Mesenchymal stem cell (in vitro differentiated cells and primary cell): ENCODE measurements at places on chromosomes 13 and 19.

GRCh38 chr13:89465366-89465765 is 1794.2 kb downstream of the SLITRK5 start:
- DNase-seq = peak; percentile 4

DNA sequence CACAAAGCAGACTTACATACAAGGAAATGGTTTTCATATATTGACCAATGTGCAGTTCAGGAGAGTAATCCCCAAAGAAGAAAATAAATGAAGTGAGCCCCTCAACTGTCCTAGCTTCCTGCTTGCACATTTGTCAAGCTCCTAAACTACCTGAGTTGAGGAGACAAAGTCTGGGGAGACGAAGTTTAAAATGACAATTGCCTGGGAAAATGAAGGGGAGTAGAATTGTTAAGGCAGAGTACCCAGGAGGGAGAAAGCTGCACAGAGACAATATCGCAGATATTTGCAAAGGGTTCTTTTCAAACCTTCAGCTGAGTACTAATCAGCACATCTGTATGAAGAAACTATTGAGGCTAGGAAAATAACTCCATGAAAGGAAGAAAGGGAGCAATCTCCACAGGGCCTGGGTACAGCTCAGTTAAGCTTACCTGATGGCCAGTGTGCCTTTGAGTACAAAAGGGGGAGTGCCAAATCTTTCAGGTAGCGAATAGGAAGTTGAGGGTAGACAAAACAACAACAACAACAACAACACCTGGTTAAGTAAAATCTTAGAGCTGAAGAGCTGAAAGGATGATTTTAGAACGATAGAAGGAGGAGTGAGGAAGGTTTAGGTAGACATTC is 1700.1 kb upstream of the PRR20A start:
- DNase-seq = no peak

DNA sequence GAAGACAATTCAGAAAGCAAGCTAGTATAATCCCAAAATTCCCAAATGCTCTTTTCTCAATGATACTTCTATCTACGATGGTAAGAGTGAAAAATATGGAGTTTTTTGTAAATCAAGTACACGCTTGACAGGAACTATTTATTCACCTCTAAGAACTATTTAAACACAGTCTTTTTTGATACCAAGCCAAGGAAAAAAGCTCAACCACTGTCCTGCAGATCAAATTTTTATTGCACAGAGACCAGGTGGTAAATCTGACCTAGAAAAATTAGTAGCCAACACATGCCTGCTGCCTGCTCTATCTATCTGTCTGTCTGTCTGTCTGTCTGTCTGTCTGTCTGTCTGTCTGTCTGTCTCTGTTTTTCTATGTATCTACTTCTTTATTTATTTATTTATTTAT is 292.2 kb downstream of the MZT1 start:
- no peak for DNase-seq

DNA sequence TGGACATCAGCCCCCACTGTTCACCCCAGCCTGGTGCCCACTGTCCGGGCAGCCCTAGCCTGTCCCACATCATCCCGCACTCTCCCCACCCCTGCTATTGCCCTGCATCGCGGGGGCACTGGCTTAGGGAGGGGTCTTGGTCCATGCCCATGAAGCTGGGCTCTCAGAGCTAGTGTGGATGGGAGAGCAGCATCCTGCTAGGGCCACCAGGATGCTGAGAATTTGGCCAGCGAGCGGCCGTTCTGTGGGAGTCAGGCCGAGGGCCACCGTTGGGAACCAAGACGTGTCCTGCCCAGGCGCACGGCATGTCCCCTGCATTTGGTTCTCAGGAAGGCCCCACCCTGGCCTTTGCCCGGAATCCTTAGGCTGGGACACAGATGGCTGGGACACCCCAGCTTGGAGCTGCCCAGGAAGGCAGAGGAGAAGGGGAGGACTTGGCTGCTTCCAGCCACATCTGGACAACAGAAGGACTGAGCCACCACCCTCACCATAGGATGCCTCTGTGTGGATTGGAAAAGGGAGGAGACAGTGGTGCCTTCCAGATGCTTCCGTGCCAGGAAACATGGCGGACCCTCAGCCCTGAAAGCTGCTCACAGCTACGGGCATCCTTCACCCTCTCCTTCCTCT is 14.6 kb downstream of the ADGRE5 start:
- no peak for DNase-seq

DNA sequence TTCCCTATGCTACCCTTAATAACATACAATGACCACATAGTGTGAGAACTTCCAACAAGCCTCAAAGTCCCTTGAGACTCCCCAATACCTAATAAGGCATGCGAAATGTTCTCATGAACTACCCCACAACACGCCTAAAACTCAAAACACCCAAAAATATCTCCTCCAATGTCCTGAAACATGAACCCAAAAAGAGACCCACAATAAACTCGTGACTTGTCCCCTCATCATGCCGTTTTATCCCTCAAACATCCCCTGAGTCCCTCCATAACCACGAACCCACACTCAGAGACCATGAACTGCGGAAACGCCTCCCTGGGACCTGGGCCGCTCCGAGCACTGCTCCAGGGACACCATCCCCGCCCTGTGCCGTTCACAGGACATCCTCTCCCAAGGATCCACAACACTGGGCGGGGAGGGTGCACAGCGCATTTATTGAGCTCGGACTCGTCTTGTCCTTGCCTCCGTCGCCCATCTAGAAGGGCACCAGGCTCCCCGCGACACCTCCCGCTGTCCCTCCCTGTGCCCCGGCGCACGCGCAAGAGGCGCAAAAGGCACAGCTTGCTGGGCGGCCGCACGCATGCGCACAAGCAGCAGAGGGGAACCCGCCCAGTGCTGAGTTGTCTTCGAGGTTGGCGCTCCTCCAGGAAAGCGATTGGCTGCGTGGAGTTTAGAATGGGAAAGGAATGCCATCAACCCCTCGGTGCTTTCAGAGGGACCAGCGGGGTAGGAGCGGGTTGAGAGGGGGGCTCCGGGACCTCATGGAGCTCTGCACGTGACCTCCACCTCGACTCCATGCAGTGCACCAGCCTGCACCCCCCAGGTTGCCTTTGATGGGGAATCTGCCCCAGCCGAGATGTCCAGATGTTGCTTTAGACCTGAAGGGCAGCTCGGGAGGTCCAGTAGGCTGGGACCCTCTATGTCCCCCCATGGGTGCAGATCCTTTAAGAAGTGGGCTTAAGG is 8.8 kb downstream of the FXYD3 start:
- no peak for DNase-seq

DNA sequence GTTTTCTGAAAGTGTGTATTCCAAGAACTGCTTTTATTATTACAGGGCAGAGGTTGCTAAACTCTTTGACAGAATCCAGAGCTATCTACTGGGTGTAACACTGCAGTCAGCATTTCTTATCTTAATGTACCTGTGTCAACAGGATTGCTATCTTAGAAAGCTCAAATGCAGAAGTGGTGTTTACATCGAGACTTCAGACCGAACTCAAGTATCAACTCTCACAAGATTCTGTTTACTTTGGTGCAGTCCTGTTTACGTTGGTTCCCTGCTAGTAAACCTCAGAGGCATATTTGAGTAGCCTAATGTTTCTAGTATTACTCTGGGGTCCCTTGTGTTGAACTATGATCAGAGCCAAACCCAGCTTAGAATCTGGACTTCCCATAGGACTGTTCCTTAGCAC is 20.5 kb downstream of the SLC15A1 start:
- peak; percentile 76 for DNase-seq

DNA sequence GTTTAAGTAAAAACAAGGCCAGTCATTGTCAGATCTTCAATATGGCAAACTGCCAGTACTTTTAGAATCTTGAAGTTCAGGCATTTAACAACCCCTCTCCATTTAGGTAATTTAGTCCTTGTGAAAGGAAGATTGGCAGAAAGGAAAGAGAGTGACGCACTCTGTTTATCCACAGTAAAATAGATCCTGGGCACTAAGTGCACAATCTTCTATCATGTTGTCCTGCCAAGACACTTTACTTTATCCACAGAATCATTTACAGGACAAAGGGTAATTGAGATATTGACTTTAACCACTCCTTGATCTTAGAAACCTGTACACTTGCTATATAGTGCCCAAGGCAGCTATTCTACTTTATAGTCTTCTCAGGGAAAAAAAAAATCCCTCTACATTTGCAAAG is 786.4 kb upstream of the SLITRK1 start:
- no peak for DNase-seq
